ENCODE measurements at places on chromosomes 3 and 15.
A peak's percentile ranks its signal among the peaks of the same experiment; 100 is the strongest.

GRCh38 chr3:13248640-13249039 is 171.5 kb downstream of the NUP210 start:
- DNase-seq: no peak

- no peak for DNase-seq
Observed at GRCh38 chr15:81011593-81011992, 10.9 kb downstream of the TLNRD1 start.

GRCh38 chr15:43913026-43913780 is 86.4 kb downstream of the WDR76 start:
- DNase-seq: no peak

DNA sequence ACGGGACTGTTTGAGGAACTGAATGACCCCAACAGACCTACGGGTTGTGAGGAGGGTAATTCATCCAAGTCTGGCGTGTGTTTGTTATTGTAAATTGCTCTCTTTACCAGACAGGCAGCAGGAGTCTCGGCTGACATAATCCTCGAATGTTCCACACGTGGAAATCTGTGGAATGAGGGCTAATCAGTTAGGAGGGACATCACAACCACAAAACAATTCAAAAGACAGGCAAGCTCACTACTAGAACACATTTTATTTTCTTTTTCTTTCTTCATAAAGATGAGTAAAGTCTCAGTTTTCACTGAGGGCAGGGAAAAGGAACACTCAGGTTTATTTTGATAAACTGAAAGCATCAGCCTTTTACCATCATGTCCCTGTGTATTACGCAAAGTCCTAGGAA is 53.8 kb downstream of the GRK7 start:
- no peak for DNase-seq

- no peak for DNase-seq
Observed at GRCh38 chr3:110180733-110181132, 843.4 kb upstream of the DPPA4 start.

- DNase-seq: no peak
Observed at GRCh38 chr3:50494126-50494525, 9.3 kb downstream of the CACNA2D2 start.

DNA sequence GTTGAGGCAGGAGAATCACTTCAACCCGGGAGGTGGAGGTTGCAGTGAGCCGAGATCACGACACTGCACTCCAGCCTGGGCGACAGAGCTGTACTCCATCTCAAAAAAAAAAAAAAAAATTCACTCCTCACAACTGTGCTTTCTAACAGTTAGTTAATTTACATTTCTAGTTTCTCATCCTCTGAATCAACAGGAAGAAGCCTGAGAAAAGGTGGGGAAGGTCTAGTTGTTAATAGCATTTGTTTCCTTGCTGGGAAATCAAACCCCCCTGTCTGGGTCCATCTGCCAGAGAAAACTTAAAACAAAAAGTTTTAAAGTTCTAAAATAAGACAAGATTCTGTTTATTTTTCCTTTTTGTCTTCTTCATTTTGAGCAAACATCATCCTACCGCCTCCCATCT is 62.3 kb downstream of the TMEM39A start:
- no peak for DNase-seq

- DNase-seq: no peak
Observed at GRCh38 chr3:128293930-128294329, 140.6 kb downstream of the EEFSEC start.

DNA sequence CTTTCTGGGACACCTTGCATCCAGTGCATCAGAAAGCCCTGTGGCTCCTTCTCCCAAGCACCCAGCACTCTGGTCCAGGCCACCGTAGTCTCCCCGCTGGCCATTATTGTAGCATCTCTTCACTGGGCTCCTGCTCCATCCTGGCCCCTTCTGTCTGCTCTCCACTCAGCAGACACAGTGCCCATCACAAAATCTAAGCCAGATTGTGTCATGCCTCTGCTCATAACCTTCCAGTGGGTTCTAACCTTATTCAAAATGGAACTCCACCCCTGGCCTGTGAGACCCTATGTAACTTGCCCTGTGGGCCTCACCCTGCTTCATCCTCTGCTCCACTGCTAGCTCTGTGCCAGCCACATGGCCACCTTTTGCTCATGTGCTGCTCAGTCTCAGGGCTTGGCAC is 31.7 kb upstream of the PRR23E start:
- DNase-seq: no peak

DNA sequence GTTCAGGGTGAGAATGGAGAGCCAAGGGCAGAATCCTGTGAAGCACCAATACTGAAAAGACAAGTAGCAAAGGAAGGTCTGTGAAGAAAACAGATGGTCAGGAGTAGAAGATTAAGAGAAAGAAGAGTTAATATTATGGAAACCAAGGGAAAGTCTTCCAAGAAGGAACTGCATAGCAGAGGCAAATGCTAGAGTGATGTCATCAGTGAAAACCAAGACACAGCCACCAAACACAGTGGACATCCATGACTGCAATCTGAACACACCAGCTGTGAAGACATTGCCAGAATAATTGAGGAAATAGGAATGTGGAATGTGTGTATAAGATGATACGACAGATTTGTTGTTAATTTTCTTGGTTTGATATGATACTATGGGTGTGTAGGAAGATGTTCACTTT is 26.8 kb upstream of the ZBTB38 start:
- DNase-seq: no peak

DNA sequence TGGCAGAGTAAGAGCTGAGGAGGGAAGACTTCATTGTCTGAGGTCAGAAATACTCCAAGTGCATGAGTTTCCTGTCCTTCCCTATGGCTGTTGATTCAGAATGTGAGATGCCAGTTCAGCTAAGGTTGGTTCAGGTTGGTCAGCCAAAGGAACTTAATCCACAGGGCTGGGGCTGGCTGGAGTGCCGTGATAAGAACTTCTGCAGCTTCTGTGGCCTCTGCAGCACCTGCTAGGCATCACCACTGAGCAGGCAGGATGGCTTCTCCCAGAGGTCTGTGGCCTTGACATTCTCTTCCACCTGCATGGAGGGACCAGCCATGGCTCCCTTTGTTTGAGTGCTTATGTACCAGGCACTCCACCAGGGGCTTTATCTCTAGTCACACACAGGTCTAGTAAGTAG is 109.5 kb upstream of the PLXNA1 start:
- DNase-seq: no peak

GRCh38 chr3:190504354-190505125 is 9.3 kb upstream of the IL1RAP start:
- DNase-seq: no peak

DNA sequence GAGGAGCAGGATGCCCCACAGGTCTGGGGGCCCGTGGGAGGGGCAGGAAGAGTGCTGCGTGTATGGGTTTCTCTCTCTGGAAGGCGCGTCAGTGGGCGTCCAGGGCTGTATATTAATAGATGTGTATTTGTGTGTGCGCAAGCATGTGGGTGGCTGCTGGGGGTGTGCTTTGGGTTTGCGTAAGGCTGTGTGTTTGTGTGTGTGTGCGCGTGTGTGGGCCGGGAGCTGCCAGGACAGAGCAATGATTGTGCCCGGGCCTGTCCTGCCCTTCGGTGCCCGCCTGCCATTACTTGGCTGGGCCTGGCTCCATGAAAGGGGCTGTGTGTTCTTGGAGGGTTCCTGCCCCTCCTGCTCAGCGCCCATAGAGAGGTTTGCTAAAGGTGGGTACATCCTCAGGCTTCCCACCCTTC is 16.3 kb downstream of the CSPG4 start:
- no peak for DNase-seq

- no peak for DNase-seq
Observed at GRCh38 chr15:47473832-47474231, 243.5 kb upstream of the SEMA6D start.

GRCh38 chr15:43207024-43207423 is 13.8 kb downstream of the EPB42 start:
- DNase-seq: no peak

DNA sequence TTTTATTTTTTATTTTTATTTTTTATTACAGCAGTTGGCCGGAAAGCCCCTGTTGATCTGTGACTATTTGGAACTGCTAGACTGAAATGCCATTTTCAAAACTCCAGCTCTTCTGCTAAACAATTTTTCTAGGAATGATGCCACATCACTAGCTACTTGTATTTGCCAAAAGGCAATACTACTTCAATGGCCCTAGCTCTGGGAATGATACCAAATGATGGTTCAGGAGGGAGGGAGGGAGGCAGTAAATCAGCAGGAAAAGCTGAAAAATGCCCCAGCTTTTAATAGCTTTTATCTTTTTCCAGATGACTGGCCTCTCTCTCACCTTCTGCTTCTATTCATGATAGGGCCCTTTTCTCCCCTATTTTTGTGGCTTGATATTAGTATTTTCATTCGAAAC is 2.6 kb upstream of the CHL1 start:
- DNase-seq: no peak

DNA sequence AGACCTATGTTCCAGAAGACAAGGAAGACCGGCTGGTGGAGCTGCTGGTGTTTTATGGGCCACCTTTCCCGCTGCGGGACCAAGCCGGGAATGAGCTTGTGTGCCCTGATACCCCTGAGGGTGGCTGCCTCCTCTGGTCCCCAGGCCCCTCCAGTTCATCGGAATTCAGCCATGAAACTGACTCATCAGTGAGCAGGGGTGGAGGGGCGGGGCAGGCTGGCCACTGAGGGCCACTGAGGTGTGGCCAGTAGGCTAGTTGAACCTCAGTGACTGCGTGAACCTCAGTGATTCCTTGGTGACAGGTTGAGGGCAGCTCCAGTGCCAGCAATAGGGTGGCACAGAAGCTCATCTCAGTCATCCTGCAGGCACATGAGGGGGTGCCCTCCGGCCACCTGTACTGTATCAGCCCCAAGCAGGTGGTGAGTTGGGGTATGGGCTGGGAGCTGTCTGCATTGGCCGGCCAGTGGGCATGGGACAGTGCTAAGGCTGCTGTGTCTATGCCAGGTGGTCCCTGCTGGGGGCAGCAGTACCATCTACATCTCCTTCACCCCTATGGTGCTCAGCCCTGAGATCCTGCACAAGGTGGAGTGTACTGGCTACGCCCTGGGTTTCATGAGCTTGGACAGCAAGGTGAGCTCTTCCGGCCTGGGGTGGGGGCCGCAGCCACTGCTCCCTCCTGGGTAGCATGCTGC is 20.3 kb downstream of the ACAA1 start:
- DNase-seq: no peak

- DNase-seq: no peak
Observed at GRCh38 chr3:129975705-129976048, 1.2 kb downstream of the TRH start.

GRCh38 chr3:57939775-57940174 is 68.4 kb upstream of the FLNB start:
- DNase-seq: no peak

DNA sequence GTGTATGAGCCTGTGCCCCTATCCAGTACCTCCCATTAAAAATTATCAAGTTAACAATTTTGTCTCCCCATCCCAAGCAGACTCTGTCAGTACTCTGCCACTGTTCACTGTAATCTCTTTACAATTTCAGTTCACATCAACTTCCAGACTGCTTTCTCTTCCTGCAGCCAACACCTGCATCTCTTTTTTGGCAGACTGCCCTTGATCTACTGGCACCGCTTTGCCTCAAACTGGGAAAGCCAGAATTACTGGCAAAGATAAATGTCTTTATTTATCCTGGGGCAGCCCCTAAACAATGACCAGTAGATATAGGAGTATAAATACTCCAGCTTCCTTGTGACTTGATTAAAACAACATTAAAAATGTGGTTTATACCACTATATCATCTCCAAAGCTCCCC is 494.1 kb downstream of the ZNF385D start:
- DNase-seq: no peak

GRCh38 chr3:89223188-89223587 is 115.8 kb downstream of the EPHA3 start:
- DNase-seq: no peak

GRCh38 chr3:35772381-35773015 is 133.2 kb downstream of the ARPP21 start:
- DNase-seq: no peak

DNA sequence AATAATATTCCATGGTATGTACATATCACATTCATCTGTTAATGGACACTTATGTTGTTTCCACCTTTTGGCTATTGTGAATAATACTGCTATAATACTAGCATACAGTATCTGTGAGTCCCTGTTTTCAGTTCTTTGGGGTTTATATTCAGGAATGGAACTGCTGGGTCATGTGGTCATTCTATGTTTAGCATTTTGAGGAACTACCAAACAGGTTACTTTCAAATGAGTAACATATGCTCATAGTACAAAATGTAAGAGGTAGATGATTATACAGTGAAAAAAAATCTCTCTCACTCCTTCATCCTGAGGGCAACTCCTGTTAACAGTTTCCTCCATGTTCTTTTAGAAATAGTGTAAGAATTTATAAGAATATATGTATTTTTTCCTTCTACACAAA is 162.2 kb downstream of the PLD1 start:
- no peak for DNase-seq

GRCh38 chr3:50121072-50122032 is 32.6 kb downstream of the RBM5 start:
- DNase-seq: peak; percentile 41

DNA sequence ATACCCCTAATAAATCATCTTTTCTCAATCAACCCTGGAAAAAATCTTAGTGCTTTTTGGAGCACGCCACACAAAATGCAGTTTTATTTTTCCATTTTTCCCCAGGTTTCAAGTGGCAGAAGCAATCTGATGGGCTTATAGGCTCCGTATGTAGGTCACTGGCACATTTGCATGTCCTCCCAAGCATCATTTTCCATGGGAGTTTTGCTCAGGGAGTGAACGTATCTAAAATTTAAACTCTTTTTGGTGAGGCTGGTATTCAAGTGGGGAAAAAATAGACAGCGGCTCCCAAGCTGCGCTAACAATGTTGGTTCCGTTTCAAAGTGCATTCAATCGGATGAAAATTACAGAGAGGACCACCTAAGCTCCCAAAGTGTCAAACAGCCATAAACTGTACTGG is 233.4 kb downstream of the MEX3B start:
- DNase-seq: no peak

- DNase-seq: no peak
Observed at GRCh38 chr3:139764936-139765335, 87.2 kb upstream of the NMNAT3 start.

GRCh38 chr15:39666677-39667076 is 85.8 kb downstream of the THBS1 start:
- no peak for DNase-seq

GRCh38 chr3:147387885-147388699 is 18.3 kb downstream of the ZIC4 start:
- no peak for DNase-seq

DNA sequence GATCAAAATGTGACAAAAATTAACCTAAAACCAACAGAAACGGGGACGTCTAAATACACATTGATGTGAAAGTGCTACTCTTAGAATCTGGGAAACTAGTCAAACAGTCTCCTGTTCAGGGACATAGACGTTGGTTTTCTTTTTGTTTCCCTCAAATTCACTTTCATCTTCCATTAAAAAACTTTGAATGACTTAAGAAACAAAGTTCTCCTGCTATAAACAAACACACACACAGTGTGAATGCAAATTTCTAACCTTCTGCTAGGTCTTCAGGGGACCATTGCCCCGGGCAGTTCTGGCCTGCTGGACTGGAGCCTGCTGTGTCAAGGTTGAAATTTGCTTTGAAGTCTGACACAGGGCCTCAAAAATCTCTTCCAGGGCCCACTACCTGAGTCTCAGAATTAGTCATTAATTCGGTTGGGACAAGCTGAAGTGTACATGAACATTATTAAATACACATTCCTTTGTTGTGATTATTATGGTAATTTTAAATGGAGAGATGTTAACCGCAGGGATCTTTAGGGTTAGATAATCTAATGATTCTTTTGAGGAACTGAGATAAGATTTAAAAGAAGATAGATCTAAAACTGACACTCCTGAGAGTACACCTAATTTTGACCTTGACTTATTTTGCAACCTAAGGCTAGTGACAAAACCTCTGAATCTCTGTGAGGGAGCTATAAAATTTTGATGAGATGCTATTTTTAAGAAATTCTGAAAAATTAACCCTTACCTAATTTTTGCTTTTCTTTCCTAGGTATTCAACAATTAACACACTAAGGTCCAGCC is 1260.4 kb downstream of the ROBO1 start:
- DNase-seq: no peak

Data from stimulated activated CD8-positive, alpha-beta memory T cell treated with anti-CD3 and anti-CD28 coated beads, Interleukin-15, amount 100 ng/mL, for 1 hour (primary cell).